ENCODE measurements at places on chromosomes 1 and 21.

DNA sequence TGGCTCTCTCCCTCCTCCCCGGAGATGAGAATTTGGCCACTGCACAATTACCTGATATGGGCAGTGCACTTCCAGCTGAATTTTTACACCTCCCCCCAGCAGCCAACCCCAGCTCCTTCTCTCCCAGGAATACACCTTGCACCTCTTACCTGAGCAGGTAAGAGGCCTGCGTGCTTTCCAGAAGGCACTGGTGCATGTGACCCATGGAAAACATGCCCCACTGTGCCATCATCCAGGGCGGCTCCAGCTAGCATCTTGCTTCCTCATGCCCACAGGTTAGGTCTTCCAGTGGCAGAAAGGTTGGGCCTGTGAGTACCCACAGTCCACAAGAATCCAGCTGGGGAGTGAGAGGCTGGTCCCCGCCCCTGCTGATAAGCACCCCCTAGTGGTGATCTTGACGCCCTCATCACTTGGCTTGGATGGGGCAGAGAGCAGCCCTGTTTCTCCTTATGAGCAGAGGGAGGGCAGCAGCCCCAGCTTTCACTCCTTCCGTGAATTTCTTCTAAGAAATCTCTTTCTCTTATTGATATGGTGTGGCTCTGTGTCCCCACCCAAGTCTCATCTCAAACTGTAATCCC is 57.8 kb downstream of the EDARADD start:
- no peak for DNase-seq

DNA sequence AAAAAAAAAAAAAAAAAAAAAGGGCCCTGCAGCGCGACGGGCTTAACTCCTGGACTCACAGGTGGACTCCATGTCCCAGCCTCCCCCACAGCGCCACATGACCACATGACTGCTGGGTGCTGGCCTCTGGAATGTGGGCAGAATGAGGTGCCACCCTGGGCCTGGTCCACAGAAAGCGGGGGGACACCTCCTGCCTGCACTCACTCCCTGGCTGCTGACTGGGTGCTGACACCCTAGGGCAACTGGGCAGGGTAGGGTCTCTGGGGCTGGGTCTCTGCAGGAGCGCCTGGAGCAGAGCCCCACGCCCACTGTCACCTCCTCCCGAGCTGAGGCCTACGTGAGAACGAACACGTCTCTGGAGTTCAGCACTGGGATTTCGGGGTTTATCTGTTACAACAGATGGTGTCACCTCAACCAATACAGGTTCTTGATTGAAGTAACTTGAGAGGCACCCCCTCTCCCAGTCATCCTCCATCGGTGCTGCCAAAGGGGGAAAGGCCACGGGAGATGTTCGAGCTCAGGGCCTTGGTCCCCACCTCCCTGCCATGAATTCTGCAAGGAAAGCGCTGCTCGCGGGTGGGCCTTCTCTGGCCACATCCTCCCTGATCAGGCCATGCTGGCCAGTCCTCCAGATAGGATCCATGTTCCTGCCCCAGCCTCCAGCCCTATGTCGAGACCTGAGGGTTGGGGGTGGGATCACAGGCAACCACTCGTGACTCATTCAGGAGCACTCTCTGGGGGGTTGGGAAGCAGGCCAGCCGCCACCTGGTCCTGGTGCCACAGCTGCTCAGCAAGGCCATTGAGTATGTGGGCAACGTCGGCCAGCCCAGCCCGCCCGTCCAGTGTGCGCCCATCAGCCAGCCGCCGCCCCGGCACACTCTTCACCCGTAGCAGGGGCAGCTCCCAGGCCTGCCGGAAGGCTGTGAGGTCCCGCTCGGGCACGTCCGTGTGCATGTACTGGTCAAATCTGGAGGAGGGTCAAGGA is 5.4 kb downstream of the CPLANE2 start:
- peak; percentile 12 for DNase-seq

- no peak for DNase-seq
Measured at GRCh38 chr21:28627691-28628090, 365.0 kb downstream of the LTN1 start.

DNA sequence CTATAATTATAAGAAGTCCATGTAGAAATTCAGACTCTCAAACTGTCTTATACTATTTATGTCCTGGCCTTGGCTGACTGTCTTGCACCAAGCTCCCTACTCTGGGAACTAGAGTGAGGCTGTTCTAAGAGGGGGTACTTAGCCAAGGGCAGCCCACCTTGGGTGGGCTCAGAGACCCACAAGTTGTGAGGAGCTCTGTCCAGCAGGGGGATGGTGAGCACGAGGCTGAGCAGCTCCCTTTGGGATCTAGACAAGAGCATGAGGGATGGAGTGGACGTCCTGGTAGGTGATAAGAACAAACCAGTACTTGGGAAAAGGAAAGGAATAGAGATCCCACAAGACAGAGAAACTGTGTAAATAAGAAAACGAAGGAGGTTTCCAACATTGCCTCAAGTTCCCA is 127.1 kb upstream of the SLC44A3 start:
- no peak for DNase-seq

- no peak for DNase-seq
Measured at GRCh38 chr1:107250169-107250568, 109.3 kb downstream of the NTNG1 start.

- DNase-seq: peak; percentile 74
Measured at GRCh38 chr21:45974073-45975019, 7.2 kb upstream of the COL6A1 start.

- no peak for DNase-seq
Measured at GRCh38 chr1:192776206-192776605, 32.6 kb upstream of the RGS2 start.

DNA sequence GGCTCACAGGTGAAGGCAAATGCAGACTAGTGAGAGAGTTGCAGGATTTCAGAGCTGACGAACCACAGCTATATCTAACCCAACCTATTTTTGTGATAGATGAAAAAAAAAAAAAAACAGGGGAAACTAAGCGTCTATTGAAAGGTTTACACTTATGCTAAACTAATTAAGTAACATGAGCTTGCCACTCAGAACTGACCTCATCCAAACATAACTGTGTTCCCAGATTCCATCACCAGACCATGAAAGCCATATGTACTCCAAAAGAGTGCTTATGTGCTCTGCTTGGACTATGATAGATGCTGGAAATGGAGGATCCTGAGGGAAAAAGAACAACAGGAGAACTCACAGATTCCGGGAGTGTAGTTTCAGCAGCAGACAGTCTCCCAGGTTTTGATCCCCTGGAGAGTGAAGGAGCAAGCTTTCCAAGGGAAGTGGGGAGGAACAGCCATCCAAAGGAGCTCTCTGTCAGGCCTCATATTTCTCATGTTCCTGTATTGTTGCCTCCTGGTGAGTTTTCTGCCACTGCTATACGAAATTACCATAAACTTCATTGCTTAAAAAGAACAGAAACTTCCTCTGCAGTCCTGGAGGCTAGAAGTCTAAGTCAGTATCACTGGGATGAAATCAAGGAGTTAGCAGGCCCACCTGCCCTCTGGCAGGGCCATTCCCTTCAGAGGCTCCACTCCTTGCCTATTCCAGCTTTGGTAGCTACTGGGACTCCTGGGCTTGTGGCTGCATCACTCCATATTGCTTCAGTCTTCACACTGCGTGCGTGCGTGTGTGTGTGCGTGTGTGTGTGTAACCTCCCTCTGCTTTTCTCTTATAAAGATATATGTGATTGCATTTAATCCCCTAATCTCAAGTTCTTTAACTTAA is 38.1 kb downstream of the NIBAN1 start:
- no peak for DNase-seq

- DNase-seq: no peak
Measured at GRCh38 chr1:211616965-211617297, 38.0 kb upstream of the SLC30A1 start.

GRCh38 chr1:154006136-154006535 is 15.6 kb downstream of the RPS27 start:
- no peak for DNase-seq

DNA sequence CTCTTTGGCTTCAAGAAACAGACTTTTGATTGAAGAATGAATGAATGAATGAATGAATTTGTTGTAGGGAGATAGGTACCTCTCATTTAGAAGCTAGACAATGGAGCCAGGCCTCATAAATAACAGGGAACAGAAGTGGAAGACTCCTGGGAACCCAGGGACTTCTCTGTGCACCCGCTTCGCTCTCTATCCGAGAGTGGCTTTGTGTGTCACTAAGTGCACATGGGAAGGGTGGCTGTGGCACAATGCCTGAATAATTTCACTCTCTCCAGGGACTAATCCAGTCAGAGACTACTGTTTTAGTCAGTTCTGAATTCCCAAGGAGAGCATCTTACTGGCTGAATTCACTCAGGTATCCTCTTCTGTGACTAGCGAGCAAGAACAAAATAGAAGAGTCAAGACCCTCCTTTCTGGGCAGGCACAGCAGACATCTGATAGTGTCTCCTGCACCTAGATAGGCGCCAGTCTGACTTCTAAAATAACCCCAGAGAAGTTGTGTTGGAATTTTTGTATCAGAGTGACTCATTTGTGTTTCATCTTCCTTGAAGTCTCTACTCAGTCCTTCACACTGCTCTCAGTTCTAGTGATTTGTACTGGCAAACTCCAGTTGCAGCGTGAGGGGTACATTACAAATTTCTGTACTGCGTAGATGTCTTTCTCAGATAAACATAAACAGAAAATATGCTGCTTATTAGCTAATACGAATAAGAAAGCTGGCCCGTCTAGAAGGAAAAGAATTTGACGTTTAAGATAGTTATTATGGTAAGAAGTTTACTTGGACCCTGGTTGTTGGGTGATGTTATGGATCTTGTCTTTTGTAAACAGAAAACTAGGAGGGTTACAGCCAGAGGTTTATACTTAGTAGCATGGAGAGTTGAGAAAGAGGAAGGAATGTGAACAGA is 34.0 kb downstream of the BACH1 start:
- DNase-seq: no peak

DNA sequence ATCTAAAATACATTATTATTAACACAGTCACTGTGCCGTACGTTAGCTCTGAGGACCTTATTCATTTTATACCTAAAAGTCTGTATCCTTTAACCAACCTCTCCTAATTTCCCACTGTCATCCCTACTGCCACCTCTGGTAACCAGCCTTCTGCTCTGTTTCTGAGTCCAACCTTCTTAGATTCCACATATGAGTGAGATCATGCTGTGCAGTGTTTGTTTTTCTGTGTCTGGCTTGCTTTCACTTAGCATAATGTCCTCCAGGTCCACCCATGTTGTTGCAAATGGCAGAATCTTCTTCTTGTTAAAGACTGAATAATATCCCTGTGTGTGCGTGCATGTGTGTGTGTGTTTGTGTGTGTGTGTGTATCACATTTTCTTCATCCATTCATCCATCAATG is 64.2 kb downstream of the ETS2 start:
- DNase-seq: no peak

DNA sequence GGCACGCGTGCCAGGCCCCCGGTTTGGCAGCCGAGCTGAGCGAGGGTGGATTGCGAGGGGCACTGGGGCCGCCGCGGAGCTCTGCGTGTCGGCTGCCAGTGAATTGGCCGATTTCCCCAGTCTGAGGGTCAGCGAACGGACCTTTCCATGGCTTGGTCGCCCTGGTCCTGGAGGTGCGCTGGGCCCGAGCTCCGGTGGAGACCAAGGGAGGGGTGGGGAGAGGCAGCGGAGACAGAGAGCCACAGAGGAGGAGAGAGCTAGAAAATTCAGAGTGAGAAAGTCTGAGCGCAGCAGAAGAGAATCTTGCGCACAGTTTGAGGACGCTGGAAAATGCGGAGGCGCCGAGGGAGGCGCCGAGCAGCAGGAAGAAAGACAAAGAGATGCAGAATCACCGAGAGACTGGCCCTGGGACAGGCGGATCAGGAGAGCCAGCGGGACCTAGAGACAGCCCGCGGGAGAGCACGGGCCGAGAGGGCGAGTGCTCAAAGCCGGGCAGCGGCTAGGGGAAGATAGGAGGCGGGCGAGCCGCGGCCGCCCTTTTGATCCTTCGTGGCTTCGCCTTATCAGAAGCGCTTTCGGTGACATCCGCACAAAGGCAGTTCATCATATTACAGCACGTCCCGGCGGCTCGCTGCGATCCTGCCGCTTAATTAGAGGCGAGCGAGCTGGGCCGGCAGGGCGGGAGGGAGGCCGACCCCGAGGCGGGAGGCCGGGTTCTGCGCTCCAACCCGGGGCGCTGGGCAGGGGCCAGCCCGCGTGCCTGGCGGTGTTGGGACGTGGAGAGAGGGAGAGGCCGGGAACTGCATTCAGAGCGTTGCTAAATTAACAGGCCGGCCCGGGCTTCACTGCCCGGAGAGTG is 12.7 kb downstream of the PAX7 start:
- DNase-seq: no peak

GRCh38 chr1:43037466-43037865 is 78.8 kb upstream of the SLC2A1 start:
- DNase-seq: no peak

DNA sequence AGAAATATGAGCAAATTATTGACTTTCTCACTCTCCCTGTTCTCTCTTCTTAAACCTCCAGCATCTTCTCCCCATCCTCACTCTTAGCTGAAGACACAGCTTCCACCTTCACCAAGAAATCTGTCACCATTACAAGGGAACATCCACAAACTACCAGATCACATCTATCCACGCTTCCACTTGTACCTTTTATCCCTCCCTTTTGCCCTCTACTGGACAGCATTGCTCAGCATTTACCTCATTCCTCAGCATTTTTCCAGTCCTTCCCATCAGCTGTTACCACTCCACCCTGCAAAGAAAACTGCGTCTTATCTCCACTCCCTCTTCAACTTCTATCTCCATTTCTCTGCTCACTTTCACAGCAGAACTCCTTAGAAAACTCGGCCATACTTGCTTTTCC is 42.6 kb downstream of the KCNJ6 start:
- DNase-seq: no peak

DNA sequence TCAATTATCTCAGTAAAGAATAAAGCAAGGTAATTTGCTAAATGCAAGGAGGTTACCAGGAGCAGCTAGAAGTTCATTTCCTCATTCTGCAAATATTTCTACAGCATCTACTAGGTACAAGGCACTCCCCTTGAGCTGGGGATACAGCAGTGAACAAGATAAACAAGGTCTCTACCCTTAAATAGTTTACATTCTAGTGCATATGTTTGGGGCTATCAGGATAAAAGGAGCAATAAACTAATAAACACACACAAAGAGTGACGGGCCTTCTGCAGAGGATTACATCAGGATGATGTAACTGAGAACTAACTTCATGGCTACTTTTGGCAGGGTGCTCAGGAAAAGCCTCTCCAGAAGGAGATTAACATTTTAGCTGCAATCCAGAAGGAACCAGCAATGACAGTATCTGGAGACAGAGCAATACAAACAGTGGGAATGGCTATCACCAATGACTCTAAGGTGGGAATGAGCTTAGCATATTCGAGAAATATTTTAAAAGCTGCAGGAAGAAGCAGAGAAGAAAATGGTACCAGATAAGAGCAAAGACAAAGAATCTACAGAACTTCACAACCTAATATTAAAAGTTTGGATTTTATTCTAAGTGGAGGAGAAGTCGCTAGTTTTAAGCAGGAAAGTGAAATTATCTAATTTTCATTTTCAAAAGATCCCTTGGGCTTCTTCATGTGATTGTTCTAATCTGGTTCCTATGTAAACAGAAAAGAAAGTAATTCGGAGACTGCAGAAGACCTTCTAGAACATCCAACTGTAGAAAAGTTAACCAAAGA is 25.8 kb downstream of the TP53BP2 start:
- DNase-seq: no peak

DNA sequence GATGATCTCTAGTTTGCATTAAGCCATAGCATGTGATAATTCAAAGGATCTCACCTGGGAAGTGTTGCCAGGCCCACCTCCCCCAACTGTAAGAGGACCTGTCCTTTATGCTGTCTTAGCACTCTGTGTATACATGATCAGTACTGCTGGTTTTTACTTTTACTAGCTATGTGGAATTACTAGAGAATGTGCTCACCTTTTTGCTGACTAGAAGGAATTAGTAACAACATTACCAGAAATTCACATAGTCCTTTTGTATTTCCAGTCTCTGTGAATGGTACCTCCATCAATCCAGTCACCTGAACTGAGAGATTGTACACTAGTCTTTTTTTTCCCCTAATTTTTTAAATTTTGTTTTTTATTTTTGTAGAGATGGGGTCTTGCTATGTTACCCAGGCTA is 46.6 kb downstream of the EEIG2 start:
- no peak for DNase-seq

Data from left cardiac atrium (tissue), 4 donors.